ENCODE measurements at places on chromosomes 6 and 20. TPM values are rescaled to one million over a fixed set of nuclear protein-coding genes. Genes with fewer than 3 reads are reported as not detected.

GRCh38 chr6:93048381-93048780 is 371.0 kb downstream of the EPHA7 start:
- DNase-seq: no peak

DNA sequence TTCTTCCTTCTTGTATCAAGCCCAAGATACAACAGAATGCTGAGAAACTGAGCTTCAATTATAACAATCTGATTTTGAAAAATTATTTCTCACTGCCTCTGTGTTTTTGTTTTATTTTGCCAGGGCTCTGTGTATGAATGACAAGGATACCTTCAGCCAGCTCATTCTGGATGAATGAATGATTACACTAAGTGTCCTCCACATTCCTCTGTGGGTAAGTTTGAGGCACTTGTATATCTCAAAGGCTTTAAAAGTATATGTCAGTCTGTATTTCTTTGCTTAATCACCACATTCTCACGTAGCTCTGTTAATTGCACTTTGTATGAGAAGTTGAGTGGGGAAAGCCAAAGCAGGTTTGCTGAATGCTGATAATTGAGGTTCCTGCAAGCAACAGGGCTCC is 95.1 kb downstream of the TIAM2 start:
- DNase-seq: no peak

DNA sequence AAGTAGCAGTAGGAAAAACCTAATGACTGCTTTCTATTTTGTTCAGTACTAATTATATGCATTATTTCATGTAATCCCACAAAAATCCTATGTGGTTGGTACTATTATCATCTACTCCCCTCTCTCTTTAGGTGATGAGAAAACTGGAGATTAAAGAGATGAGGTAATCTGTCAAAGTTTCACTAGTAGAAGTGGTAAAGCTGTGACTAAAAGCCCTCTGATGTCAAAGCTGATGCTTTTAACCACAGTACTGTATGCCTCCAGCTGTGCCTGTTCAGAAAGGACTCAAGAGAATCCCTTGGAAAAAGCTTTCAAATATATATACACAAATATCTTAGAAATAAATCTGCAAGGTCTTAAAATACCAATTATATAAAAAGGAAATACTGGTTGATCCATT is 38.0 kb downstream of the PHIP start:
- DNase-seq: no peak

DNA sequence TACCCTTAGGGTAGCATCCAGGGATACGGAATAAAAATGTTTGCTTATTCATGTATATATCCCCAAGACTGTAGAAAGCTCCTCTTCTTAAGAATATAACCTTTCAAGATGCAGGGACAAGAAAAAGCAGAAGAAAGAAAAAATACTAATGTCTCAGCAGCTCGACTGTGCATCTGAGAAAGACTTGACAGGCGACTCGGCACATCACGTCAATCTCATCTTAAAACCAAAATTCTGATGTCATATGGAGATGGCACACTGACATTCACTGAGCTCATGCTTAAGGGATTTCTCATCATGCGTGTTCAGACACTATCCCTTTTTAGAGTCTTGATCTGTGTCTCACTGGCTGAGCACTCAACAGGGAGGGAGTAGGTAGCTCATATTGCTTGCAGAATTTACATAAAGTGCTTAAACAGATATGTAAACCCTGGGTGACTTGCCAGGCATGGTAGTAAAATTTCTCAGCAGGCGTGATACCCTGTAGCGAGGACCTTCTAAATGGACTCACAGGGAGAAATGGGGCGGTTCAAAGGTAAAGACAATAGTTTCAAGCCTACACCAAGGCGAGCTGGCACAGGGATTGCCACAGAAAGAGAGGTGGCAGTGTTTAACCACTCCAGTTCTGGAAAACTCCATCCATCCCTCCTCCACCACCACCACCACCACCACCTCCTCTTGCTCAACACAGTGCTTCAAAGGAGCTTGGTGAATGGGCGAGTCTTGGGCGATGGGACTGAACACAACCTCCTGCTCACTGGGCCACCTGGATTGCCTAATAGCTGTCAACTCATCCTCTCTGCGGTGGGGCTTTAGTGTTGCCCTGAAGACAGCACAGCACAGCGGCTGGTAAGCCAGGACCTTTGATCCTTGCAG is 330.5 kb downstream of the TFAP2A start:
- no peak for DNase-seq

The BRPF3 gene
- polyA plus RNA-seq: 24.4 TPM

GRCh38 chr6:13874191-13874549 is 50.6 kb upstream of the RNF182 start:
- DNase-seq: no peak

DNA sequence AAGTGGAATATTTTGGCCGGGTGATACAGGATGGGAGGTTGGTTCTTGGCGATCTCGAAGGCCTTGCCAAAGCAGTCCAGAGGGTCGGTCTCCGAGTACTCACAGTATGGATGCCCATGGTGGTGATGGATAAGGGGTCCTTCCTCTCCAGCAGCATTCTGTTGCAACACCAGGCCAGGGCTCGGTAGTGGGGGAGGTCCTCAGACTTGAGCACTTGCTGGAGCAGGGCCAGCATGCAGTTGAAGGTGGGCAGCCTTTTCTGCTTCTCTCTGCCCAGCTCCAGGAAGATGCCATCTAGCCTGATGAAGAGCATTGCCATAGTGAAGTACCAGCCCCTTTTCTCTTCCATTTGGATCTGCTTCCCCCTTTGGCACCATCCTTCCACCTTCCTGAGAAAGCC is 99.4 kb upstream of the MCHR2 start:
- DNase-seq: no peak

- DNase-seq: no peak
Observed at GRCh38 chr6:43045371-43045930, 8.2 kb downstream of the CUL7 start.

The MUC22 gene
- polyA plus RNA-seq: not detected

The APMAP gene
- polyA plus RNA-seq: 44.1 TPM

- no peak for DNase-seq
Observed at GRCh38 chr6:3277851-3278416, 19.2 kb downstream of the PSMG4 start.

GRCh38 chr6:30738532-30738931 is 4.0 kb downstream of the FLOT1 start:
- DNase-seq: no peak

DNA sequence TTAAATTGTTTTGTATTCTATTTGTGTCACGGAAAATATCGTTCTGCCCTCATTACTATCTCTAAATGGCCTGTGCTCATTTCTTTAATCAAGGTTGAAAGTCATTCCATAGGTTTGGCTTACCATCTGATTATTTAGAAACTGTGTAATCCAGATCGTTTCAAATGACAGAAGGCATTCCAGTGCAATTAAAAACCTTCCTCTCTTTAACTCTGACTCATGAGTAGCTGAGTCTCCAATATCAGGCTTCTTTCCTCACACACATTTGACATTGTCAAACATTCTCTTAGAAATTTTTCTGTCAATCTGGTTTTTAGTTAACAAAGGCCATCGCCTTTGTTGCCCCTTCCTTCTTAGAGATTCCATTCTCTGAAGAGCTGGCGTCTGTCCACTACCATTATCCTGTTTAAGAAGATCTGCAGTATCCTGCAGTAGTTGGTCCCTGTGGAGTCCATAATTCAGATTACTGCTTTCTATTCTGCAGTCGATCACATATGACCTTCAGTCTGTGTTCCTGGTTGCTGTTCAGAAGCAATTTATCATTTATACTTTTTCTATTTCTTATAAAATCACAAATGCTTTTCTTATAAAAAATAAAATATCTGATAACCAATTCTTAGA is 3.9 kb upstream of the TRDN start:
- no peak for DNase-seq

All from forelimb muscle (tissue), 1 donor.